Right cardiac atrium (tissue), 5 donors: ENCODE measurements at places on chromosomes 4 and X. TPM values are rescaled to one million over a fixed set of nuclear protein-coding genes. Genes with fewer than 3 reads are reported as not detected.

AMBN gene
- not detected for polyA plus RNA-seq

SLC10A4 gene
- 0.09 TPM for polyA plus RNA-seq

SLC7A11 gene
- polyA plus RNA-seq, result 2.1 TPM

TEX13B gene
- polyA plus RNA-seq, result not detected

AKAP4 gene
- polyA plus RNA-seq, result not detected

CCKAR gene
- polyA plus RNA-seq, result not detected

FRMPD3 gene
- polyA plus RNA-seq, result 0.05 TPM

ANXA3 gene
- 48.1 TPM for polyA plus RNA-seq

HSFX2 gene
- polyA plus RNA-seq, result 0.77 TPM

GRIPAP1 gene
- 20.6 TPM for polyA plus RNA-seq

F8A3 gene
- 0.09 TPM for polyA plus RNA-seq

SPATA18 gene
- 0.52 TPM for polyA plus RNA-seq

SLC34A2 gene
- polyA plus RNA-seq, result not detected

CCNB3 gene
- polyA plus RNA-seq, result 0.07 TPM

LEF1 gene
- polyA plus RNA-seq, result 0.20 TPM

CXCL13 gene
- polyA plus RNA-seq, result not detected

NUP62CL gene
- polyA plus RNA-seq, result 0.52 TPM

KDR gene
- 10.5 TPM for polyA plus RNA-seq

BEND4 gene
- polyA plus RNA-seq, result under 0.01 TPM

CLDN22 gene
- 0.02 TPM for polyA plus RNA-seq

SCML2 gene
- polyA plus RNA-seq, result 1.7 TPM

ZC4H2 gene
- polyA plus RNA-seq, result 6.8 TPM

HTATSF1 gene
- 60.0 TPM for polyA plus RNA-seq

KCTD8 gene
- polyA plus RNA-seq, result 0.07 TPM

SRPX2 gene
- 4.1 TPM for polyA plus RNA-seq

TRIM75 gene
- not detected for polyA plus RNA-seq

DDX53 gene
- polyA plus RNA-seq, result not detected

SASH3 gene
- polyA plus RNA-seq, result 0.93 TPM

NDST3 gene
- polyA plus RNA-seq, result 0.02 TPM

POF1B gene
- polyA plus RNA-seq, result 6.9 TPM

UGT2B15 gene
- not detected for polyA plus RNA-seq

DKK2 gene
- 0.91 TPM for polyA plus RNA-seq

H2AZ1 gene
- 134 TPM for polyA plus RNA-seq

PCSK1N gene
- 9.6 TPM for polyA plus RNA-seq

TADA2B gene
- 19.7 TPM for polyA plus RNA-seq

PRKG2 gene
- polyA plus RNA-seq, result 6.0 TPM

OPRPN gene
- polyA plus RNA-seq, result not detected

MAOB gene
- 59.7 TPM for polyA plus RNA-seq

FAM9C gene
- 0.02 TPM for polyA plus RNA-seq

SPACA5 gene
- not detected for polyA plus RNA-seq

STOX2 gene
- 2.5 TPM for polyA plus RNA-seq

BMPR1B gene
- polyA plus RNA-seq, result 0.20 TPM

P2RY8 gene
- polyA plus RNA-seq, result 2.2 TPM

ARHGAP36 gene
- polyA plus RNA-seq, result 0.05 TPM

NAA11 gene
- not detected for polyA plus RNA-seq

ASMT gene
- polyA plus RNA-seq, result not detected

CHIC1 gene
- polyA plus RNA-seq, result 4.8 TPM

ERAS gene
- polyA plus RNA-seq, result not detected

SHROOM4 gene
- polyA plus RNA-seq, result 6.3 TPM

MRFAP1L1 gene
- 73.4 TPM for polyA plus RNA-seq

ARHGEF38 gene
- polyA plus RNA-seq, result not detected

PPP1R2C gene
- polyA plus RNA-seq, result not detected

CXCL11 gene
- polyA plus RNA-seq, result 0.07 TPM

PIM2 gene
- polyA plus RNA-seq, result 4.3 TPM
